ENCODE measurements at places on chromosomes 3 and 15.

DNA sequence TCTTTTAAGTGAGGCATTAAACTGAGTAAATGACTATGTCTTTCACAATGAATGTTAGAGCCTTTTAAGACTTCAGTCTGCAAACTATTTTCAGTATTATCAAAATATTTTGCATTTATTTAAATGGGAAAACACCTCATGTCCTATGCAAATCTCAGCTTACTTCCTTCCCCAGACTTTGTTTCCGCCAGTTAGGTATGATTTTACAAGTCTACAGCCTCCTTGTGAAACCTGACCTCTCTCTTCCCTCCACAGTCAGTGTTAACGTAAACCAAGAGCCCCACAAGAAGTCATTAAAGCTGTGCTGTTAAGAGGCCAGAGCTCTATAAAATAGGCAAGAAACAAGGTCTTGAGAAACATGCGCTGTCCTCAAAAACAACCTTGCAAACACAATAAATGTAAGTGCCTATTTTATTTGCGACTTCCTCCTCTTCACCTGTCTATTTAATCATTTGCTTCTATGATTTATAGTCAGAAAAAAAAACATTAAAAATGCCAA, 48.3 kb downstream of the PRTG start:
- no peak for DNase-seq

DNA sequence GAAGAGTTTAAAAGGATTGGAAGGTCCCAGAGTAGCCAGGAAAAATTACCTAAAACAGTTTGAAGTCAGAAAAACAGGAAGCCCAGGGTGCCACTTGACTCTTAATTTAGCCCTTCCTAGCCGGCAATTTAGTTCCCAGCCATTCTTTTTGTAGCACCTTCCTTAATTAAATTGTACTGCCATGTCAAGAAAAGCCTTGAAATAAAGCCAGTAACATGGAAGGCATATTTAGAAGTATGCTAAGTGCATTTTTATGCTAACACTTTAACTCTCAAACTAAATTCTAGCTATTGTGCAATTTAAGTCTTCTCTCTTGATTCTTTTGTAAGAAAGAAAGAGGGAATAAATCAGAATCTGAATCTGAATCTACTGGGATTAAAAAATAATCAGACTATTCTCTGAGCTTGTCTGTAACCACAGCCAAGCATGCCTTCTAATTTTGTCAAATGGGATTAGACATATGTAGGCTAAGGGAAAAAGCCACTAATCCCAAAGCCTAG, 43.2 kb downstream of the MAP3K13 start:
- no peak for DNase-seq

DNA sequence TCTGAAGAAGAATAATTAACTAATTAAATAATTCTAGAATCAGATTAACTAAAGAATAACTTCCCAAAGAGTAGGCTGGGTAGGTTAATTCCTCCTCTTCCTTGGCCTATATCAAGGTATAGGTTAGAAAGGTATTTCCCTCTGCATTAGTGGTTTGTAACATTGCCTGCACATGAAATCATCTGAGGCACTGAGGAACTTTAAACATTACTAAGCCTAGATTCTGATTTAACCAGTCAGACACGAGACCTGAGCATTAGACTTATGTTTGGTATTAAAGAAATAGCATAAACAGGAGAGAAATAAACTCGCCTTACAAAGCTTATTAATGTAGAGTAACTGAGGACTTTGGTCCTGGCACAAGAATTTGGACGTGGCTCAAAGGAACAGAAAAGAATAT, 84.2 kb downstream of the FGF7 start:
- DNase-seq: no peak

DNA sequence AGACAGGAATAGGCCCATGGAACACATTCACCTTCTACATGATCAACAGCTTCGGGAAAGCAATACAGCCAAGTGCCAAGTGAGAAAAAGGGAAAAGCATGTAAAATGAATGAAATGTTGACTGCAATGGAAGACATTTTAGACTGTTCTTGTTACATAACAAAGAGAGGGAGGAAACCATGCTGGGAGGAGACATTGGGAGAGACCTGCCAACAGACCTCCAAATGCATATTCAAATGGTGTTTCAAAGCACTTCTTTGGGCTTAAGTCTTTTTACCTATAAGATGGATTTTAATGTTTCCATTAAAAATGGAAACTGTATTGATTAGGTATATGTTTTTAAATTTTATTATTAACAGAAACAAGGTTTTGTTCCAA, 350.0 kb upstream of the THBS1 start:
- DNase-seq: no peak

DNA sequence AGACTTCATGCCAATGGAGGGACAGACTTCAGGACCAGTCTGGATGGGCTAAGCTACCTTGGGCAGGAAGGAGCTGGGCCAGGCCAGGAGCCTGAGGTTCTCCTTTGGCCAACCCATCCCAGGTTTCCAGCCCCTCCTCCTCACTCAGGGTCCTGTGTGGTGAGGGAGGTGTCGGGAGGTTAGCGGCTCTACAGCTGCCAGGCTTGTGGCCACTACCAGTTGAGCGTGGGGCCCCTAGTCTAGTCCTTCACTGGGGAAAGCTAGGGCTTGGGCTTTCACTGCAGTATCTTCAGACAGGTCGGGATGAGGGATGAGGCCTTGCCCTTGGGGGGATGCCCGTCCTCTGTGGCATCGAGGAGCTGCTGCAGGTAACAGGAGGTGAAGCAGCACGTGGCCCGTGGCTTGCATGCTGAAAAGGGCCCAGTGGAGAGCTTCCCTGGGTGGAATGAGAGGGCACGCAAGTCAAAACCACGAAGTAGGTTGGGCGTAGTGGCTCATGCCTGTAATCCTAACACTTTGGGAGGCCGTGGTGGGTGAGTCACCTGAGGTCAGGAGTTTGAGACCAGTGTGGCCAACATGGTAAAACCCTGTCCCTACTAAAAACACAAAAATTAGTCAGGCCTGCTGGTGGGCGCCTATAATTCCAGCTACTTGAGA, 8.5 kb upstream of the FANCD2 start:
- peak; percentile 86 for DNase-seq

DNA sequence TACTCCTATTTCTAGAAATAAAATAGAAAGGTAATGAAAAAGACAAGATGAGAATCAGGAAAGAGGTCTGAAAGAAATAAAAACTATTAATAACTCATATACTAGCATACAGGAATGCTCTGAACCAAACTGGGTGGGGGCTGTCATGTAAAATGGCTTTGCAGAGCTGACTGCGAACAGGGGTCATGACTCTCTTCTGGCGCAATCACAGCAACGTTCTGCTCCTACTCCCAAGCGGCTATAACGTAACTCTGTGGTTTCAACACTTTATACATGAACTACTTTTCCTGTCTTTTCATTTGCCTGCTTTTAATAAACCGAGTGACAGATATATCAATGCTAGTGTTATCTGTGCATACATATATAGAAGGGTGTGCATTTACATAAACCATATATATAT, 116.7 kb downstream of the DLG1 start:
- DNase-seq: no peak

GRCh38 chr3:40414270-40414669, 27.3 kb downstream of the ENTPD3 start:
- DNase-seq: no peak

- DNase-seq: no peak
Observed at GRCh38 chr3:151979906-151980305, 106.5 kb downstream of the SUCNR1 start.

DNA sequence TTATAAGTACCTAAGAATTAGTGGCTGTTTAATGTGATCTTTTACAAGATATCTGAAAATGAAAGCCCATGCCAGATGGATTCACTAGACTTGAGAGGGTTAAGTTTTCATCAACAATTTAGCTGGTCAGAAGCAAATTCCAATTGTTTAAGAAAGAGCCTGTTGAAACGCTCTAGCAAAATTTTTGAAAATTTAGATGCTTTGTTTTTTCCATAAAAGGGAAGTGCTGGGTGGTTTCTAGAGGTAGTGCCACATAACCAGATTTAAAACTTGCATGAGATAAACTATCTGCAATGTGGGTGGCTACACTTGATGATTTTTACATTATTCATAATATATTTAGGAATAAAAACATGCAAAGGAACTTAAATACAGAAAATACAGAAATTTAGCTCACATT, 48.5 kb upstream of the SKIL start:
- DNase-seq: no peak

DNA sequence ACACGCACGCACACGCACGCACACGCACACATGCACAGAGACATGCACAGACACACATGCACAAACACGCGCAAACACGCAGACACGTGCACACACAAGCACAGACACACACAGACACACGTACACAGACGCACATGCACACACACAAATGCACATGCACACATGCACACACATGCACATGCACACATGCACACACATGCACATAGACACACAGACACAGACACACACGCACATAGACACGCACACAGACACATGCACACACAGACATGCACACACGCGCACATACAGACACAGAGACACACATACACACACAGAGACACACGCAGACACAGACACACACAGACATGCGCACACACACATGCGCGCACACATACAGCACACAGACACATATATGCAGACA, 26.4 kb upstream of the PIGZ start:
- DNase-seq: no peak

- DNase-seq: no peak
Observed at GRCh38 chr3:32022947-32023346, 41.4 kb downstream of the ZNF860 start.

GRCh38 chr3:155326901-155327300, 33.4 kb upstream of the STRIT1 start:
- no peak for DNase-seq

DNA sequence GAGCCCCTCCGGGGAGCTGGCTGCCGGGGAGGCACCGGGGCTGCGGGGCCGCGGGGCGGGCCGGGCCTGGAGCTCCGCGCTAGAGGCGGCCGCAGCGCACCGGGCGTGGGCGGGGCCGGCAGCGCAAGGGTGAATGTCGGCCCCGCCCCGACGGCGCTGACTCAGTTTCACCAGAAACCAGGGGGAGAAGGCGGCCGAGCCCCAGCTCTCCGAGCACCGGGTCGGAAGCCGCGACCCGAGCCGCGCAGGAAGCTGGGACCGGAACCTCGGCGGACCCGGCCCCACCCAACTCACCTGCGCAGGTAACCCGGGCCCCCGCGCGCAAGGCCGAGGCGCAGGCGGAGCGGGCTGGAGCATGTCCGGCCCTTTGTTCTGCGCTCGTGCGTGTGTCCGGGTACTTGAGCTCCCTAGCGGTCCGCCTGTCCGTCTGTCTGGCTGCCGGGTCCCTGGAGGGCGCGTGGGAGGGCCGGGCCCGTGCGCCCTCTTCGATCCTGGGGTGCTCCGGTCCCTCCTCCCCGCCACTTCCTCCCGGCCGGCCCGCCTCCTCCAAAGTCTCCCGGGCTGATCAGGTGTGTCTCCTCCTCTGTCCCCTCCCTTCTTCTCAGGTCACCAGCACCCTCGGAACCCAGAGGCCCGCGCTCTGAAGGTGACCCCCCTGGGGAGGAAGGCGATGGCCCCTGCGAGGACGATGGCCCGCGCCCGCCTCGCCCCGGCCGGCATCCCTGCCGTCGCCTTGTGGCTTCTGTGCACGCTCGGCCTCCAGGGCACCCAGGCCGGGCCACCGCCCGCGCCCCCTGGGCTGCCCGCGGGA, at the start of gene SPINT1:
TSS of gene SPINT1 (plus strand) at position 164 of the 811 bp plus-strand sequence. CDS start at position 671, 507 bp downstream.
- peak; percentile 14 for DNase-seq

Measured in EL (cell line).